ENCODE measurements at places on chromosomes 2 and 18. TPM values are rescaled to one million over a fixed set of nuclear protein-coding genes. Genes with fewer than 3 reads are reported as not detected.
A peak's percentile ranks its signal among the peaks of the same experiment; 100 is the strongest.

GRCh38 chr2:110731064-110731463, 1.3 kb upstream of the ACOXL start:
- peaks cover 10% of the 10 kb centered on the region for H3K36me3 ChIP-seq
- H3K27me3 ChIP-seq, result peaks cover 80% of the 10 kb centered on the region
- no peak overlapping the region for H3K4me3 ChIP-seq
- H3K27ac ChIP-seq, result no peak overlapping the region

DNA sequence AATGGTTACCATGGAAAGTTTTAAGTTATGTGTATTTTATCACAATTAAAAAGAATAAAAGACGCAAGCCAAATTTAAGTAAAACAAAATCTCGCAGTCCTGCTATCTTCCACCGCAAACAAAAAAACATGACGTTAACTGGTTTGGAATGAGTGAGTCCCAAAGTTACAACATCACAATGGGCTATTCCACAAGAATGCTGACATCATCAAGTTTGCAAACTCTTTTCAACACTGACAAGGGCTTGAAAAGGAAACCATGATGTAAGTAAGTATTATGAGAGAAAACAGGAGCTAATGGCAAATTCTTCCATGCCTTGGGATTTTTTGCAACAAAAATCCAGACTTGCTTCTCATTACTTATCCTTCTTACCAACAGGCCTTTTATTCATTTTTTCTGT, 31.1 kb downstream of the SIGLEC15 start:
- H3K4me1 ChIP-seq, result no peaks in the 10 kb centered on the region
- no peak for DNase-seq
- peaks cover 35% of the 10 kb centered on the region for H3K36me3 ChIP-seq
- no peak overlapping the region for H3K27ac ChIP-seq
- H3K27me3 ChIP-seq, result no peaks in the 10 kb centered on the region

GRCh38 chr18:66083078-66083477, 332.3 kb downstream of the CDH7 start:
- no peak for DNase-seq
- no peak overlapping the region for H3K4me3 ChIP-seq
- H3K4me1 ChIP-seq, result peaks cover 7% of the 10 kb centered on the region
- no peak overlapping the region for H3K27ac ChIP-seq

GRCh38 chr18:44816050-44816449, 135.4 kb downstream of the SETBP1 start:
- peaks cover 45% of the 10 kb centered on the region for H3K4me1 ChIP-seq
- H3K36me3 ChIP-seq, result peaks cover 3% of the 10 kb centered on the region
- H3K27ac ChIP-seq, result peak overlapping the region; percentile 44
- H3K4me3 ChIP-seq, result peak overlapping the region; percentile 66

DNA sequence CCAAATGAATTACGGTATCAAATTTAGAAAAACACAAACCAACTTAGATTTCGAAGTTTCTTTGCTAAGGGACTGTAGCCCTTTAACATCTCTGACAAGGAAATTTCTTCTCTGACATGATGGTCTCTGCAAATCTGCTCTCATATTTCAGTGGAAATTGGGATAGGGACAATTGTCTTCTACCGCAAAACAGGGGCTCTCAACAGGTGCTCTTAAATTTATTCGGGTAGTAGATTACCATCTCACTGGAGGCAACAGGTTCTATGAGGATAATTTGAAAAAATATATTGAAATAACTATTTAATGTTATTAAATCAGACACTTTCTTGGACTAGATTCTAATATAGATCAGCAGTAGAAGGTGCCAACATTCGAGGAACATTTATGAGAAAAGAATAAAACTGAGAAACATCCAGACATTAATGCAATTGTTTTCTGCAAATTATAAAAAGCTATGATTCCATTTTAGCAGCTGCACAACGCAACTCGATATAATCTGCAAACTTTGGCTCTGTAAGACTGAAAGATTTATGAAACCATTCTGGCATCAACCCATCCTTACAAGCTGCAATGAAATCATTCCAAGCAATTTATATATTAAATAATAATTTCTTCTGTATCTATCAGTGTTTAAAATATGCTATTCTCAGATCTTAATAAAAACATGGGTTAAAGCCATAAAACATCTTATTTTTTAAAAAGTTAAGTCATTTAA, 10.0 kb upstream of the BCL2 start:
- H3K4me3 ChIP-seq, result no peak overlapping the region
- DNase-seq, result no peak
- H3K27me3 ChIP-seq, result no peaks in the 10 kb centered on the region
- H3K4me1 ChIP-seq, result no peaks in the 10 kb centered on the region
- H3K27ac ChIP-seq, result no peak overlapping the region

NPAS2 gene
- total RNA-seq, result 2.6 TPM

DNA sequence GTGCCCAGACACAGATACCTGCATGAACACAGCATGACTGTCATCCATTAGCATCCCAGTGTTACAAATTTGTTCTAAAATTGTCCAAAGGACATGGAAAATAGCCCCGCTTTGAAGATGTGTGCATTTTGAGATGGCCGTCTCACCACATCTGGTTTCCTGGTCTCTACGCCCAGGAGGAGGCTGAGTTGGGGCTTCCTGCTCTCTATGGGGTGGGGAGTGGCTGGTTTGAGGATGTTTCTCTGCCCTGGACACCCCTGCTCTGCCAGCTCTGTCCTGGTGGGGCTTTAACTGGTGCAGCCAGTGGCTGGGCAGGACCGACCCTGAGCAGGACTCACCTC, 74.6 kb upstream of the SMAD7 start:
- no peaks in the 10 kb centered on the region for H3K4me1 ChIP-seq
- H3K27ac ChIP-seq, result no peak overlapping the region
- H3K4me3 ChIP-seq, result no peak overlapping the region
- no peaks in the 10 kb centered on the region for H3K27me3 ChIP-seq
- no peak for DNase-seq

- peaks cover 46% of the 10 kb centered on the region for H3K4me1 ChIP-seq
- no peaks in the 10 kb centered on the region for H3K27me3 ChIP-seq
- no peak overlapping the region for H3K27ac ChIP-seq
- H3K36me3 ChIP-seq, result no peaks in the 10 kb centered on the region
Measured at GRCh38 chr2:222883420-222883819, 22.6 kb downstream of the ACSL3 start.

DNA sequence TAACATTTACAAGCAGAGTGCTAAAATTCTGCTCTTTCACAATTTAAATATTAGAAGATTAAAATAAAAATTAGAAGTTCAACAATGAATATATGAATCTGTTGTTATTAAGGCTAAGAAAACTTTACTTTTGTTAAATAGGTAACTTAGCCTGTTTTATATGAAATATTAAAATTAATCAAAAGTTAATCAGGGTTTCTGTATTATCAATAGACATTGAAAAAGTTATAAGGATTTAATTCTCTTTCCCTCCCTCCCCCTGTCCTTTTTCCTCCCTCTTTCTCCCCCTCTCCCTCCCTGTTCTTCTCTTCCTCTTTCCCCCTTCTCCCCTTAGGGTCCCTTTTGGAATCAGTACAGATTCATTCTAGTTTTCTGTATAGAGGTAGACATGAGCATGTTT, 12.1 kb downstream of the BBS5 start:
- H3K4me1 ChIP-seq, result no peaks in the 10 kb centered on the region
- no peak for DNase-seq
- H3K27ac ChIP-seq, result no peak overlapping the region
- H3K36me3 ChIP-seq, result peaks cover 9% of the 10 kb centered on the region
- no peaks in the 10 kb centered on the region for H3K27me3 ChIP-seq
- H3K4me3 ChIP-seq, result no peak overlapping the region

GRCh38 chr2:37189452-37190153, 1.1 kb upstream of the SULT6B1 start:
- no peak overlapping the region for H3K4me3 ChIP-seq
- H3K36me3 ChIP-seq, result no peaks in the 10 kb centered on the region
- no peak for DNase-seq
- no peaks in the 10 kb centered on the region for H3K27me3 ChIP-seq
- peaks cover 8% of the 10 kb centered on the region for H3K4me1 ChIP-seq

- H3K4me3 ChIP-seq, result no peak overlapping the region
- no peaks in the 10 kb centered on the region for H3K27me3 ChIP-seq
- peaks cover 43% of the 10 kb centered on the region for H3K36me3 ChIP-seq
- H3K4me1 ChIP-seq, result peaks cover 23% of the 10 kb centered on the region
- H3K27ac ChIP-seq, result peak overlapping the region; percentile 75
Measured at GRCh38 chr2:42338567-42339190, 22.3 kb downstream of the COX7A2L start.

ST6GAL2 gene
- total RNA-seq, result 9.7 TPM

MFSD6 gene
- 1.5 TPM for total RNA-seq

DNA sequence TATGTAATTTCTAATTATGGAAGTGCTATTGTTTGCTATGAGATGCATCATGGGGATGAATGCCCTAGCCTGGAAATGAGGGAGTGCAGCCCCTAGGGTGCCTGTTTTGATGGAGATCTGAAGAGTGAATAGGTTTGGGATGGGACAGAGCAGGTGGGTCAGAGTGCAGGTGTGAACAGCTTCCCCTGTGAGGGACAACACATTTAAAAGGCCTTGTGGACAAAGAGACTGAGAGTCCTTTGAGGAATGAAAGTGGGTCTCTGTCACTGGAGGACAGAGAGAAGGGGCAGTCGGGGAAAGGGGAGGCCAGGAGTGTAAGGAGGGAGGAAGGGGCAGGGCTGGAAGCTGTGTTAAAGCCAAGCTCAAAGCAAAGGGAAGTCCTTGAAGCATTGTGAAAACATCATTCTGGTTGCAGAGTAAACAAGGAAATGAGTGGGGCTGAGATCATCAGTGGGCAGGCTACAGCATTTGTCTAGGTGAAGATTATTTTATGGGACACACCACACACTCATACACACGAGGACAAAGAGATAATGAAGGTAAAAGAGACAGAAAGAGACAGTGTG, 877.6 kb downstream of the SLC4A3 start:
- no peak for DNase-seq
- H3K27me3 ChIP-seq, result peaks cover 2% of the 10 kb centered on the region
- H3K4me1 ChIP-seq, result peaks cover 8% of the 10 kb centered on the region
- H3K27ac ChIP-seq, result no peak overlapping the region
- no peaks in the 10 kb centered on the region for H3K36me3 ChIP-seq

- no peak for DNase-seq
- H3K36me3 ChIP-seq, result no peaks in the 10 kb centered on the region
- H3K4me1 ChIP-seq, result peaks cover 13% of the 10 kb centered on the region
- no peak overlapping the region for H3K4me3 ChIP-seq
Measured at GRCh38 chr2:211468877-211469663, 912.7 kb downstream of the CPS1 start.

CNTNAP5 gene
- total RNA-seq, result 1.1 TPM

- H3K4me1 ChIP-seq, result peaks cover 66% of the 10 kb centered on the region
Measured at GRCh38 chr2:54572636-54573536, 116.8 kb downstream of the SPTBN1 start.

- no peak for DNase-seq
- H3K27ac ChIP-seq, result no peak overlapping the region
- H3K4me1 ChIP-seq, result peaks cover 6% of the 10 kb centered on the region
- no peaks in the 10 kb centered on the region for H3K27me3 ChIP-seq
- no peak overlapping the region for H3K4me3 ChIP-seq
- no peaks in the 10 kb centered on the region for H3K36me3 ChIP-seq
Measured at GRCh38 chr2:199830531-199830930, 20.5 kb downstream of the FTCDNL1 start.

UPP2 gene
- total RNA-seq, result not detected

YWHAQ gene
- 503 TPM for total RNA-seq

GRCh38 chr2:70891572-70892357, 43.9 kb upstream of the ATP6V1B1 start:
- H3K27ac ChIP-seq, result no peak overlapping the region
- H3K4me1 ChIP-seq, result peaks cover 27% of the 10 kb centered on the region
- no peak overlapping the region for H3K4me3 ChIP-seq
- DNase-seq, result no peak

SLC9A4 gene
- not detected for total RNA-seq

FAM228A gene
- 0.51 TPM for total RNA-seq

GRCh38 chr2:199757233-199757870, 93.6 kb downstream of the FTCDNL1 start:
- no peaks in the 10 kb centered on the region for H3K27me3 ChIP-seq
- no peak overlapping the region for H3K27ac ChIP-seq
- H3K36me3 ChIP-seq, result no peaks in the 10 kb centered on the region
- no peaks in the 10 kb centered on the region for H3K4me1 ChIP-seq
- H3K4me3 ChIP-seq, result no peak overlapping the region

CPSF3 gene
- 86.4 TPM for total RNA-seq

SEH1L gene
- 64.2 TPM for total RNA-seq

ABCG5 gene
- not detected for total RNA-seq

- H3K27ac ChIP-seq, result no peak overlapping the region
- H3K27me3 ChIP-seq, result no peaks in the 10 kb centered on the region
- H3K4me3 ChIP-seq, result no peak overlapping the region
- H3K36me3 ChIP-seq, result peaks cover 30% of the 10 kb centered on the region
- no peaks in the 10 kb centered on the region for H3K4me1 ChIP-seq
Measured at GRCh38 chr2:63977904-63978303, 41.3 kb downstream of the VPS54 start.

- no peaks in the 10 kb centered on the region for H3K27me3 ChIP-seq
- no peak overlapping the region for H3K27ac ChIP-seq
- no peaks in the 10 kb centered on the region for H3K36me3 ChIP-seq
- no peak overlapping the region for H3K4me3 ChIP-seq
- no peak for DNase-seq
- peaks cover 18% of the 10 kb centered on the region for H3K4me1 ChIP-seq
Measured at GRCh38 chr2:134540990-134541389, 177.8 kb downstream of the TMEM163 start.

PRSS56 gene
- 52.4 TPM for total RNA-seq

DNA sequence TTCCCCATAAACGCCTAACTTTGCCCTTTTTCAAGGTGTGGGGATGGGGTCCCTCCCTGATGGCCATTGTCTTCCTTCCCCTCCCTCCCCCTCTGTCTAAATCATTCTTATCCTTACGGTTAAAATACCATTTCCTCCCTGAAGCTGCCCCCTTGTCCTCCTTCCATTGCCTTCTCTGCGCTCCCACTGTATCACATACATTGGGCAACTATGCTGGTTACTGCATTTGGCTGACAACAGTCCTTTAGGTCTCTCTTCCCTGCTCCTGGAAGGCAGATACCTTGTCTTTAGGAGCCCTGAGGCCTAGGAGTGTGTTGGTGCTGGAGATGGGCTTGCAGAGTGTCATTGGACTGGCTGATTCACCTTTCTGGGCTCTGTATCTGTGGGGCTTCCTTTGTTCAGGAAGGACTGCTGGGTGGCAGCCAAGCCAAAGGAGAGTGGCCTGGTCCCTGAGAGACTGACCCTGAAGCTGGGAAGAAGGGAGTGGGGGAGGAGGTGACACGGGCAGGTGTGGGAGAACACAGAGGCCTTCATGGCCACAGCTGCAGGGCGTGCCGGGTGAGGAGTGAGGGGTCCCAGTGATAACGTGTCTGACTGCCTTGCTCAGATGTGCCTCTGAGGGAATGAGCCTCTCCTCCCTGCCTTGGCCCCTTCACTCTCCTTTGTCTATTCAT, 2.2 kb downstream of the WNT6 start:
- peaks cover 83% of the 10 kb centered on the region for H3K27me3 ChIP-seq
- H3K27ac ChIP-seq, result no peak overlapping the region
- no peaks in the 10 kb centered on the region for H3K36me3 ChIP-seq
- DNase-seq, result no peak
- peaks cover 10% of the 10 kb centered on the region for H3K4me1 ChIP-seq

DNA sequence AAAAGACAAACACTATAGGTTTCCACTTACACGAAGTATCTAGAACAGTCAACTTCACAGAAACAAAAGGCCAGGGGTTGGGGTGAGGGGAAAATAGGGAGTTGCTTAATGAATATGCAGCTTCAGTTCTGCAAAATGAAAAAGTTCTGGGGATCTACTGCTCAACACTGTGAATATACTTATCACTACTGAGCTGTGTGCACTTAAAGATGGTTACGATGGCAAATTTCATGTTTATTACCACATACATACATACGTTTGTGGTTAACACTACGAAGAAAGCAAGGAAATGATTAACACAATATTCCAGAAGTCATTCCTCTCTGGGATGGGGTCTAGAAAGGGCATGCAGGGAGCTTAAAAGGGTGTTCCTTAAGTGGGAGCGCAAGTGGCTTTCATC, 19.3 kb downstream of the MBOAT2 start:
- H3K4me1 ChIP-seq, result peaks cover 63% of the 10 kb centered on the region
- no peak for DNase-seq
- peak overlapping the region; percentile 95 for H3K27ac ChIP-seq
- H3K4me3 ChIP-seq, result no peak overlapping the region

Measured in neural crest cell (in vitro differentiated cells).